ENCODE measurements at places on chromosomes 1 and 21. TPM values are rescaled to one million over a fixed set of nuclear protein-coding genes. Genes with fewer than 3 reads are reported as not detected.

Gene SPRR3
- not detected for total RNA-seq

Gene ZBTB8B
- not detected for total RNA-seq

Gene SSX2IP
- total RNA-seq: 14.0 TPM

Gene HEYL
- 12.7 TPM for total RNA-seq

- DNase-seq: no peak
Observed at GRCh38 chr1:64469116-64469976, 583 bp upstream of the CACHD1 start.

DNA sequence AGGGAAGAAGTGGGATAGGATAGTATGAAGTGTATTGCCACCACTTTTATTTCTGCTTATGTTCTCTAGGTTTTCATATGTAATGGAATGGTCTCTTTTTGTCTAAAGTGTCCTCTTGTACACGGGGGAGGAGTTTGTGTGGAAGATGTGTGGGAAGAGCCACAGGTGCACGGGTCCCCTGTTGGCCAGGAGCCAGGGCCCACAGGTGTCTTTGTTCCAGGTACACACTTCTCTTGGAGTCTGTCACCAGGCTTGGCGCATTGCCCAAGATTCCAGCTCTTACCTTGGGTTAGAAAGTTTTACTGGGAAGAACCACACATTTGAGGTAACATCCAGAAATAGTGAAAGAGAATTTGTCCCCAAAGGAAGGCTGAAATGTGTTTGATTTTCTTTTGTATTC lies 10.5 kb downstream of the TENT5C start:
- DNase-seq: no peak

DNA sequence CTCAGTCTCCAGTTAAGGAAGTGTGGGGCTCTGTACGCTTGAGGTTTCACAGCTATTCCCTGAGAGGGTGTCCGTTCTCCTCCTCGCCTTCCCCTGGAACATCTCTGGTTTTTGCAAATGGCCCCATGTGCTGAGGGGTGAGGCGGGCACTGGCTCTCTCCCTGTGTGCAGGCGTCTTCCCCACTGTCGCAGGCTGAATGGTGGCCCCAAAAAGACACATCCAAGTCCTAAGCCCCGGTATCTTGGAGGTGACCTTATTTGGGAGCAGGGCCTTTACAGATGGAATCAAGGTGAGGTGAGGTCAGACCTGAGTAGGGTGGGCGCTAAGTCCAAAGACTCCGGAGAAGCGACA lies 98.0 kb upstream of the TMPRSS2 start:
- DNase-seq: no peak

DNA sequence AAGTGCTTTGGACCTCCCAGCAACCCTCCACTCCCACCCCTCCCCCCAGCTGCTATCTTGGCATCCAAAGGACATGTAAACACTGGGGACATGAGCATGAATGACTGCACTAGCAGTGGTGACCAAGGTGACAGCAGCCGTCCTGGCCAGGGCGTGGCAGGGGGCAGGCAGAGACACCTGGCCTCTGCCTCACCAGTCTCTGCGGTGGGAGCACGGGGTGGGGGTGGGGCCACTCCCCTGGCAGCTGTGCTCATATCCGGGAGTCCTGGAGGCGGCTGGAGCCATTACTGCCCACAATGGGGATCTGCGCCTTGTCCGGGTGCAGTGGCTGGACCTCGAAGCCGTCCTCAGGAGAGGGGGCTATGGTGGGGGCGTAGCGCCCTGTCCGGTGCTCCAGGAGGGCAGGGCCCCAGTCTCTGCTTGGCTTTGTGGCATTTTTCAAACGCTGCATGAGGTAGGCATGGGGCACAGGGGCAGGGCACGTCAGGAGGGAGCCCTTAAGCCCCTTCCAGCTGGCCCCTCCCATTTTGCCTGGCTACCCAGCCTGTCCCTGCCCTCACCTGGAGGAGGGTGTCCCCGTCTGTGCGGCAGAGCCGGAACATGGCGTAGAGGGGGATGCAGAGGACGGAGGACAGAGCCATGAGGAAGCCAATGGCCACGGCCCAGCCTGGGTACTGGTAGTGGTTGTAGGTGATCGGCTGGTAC lies 6.0 kb downstream of the CCDC24 start:
- no peak for DNase-seq

GRCh38 chr1:171869097-171869496 lies 27.8 kb downstream of the DNM3 start:
- no peak for DNase-seq

GRCh38 chr1:27003745-27004470 lies 8.7 kb downstream of the TENT5B start:
- DNase-seq: no peak
